ENCODE measurements at places on chromosomes 11 and 22.

GRCh38 chr11:10809373-10810160 is 841 bp upstream of the EIF4G2 start:
- DNase-seq = peak; percentile 68

DNA sequence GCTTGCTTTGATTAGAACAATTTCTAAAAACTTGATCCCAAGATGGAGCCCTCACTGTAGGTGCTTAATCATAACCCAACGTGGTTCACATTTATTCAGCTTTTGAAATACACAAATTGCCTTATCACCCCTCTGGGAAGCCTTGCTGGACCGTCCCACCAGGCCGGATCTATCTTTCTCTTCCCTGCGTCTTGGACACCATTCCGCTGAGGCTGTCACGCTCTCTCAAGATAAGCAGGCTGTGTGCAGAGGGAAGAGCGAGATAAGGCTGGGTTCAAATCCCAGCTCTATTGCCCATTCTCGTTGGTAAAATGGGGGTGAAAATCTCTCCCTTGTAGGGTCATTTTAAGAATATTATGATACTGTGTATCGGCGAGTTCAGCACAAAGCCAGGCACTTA is 20.5 kb upstream of the TP53I11 start:
- no peak for DNase-seq

GRCh38 chr11:79425463-79425862 is 15.4 kb downstream of the TENM4 start:
- no peak for DNase-seq

DNA sequence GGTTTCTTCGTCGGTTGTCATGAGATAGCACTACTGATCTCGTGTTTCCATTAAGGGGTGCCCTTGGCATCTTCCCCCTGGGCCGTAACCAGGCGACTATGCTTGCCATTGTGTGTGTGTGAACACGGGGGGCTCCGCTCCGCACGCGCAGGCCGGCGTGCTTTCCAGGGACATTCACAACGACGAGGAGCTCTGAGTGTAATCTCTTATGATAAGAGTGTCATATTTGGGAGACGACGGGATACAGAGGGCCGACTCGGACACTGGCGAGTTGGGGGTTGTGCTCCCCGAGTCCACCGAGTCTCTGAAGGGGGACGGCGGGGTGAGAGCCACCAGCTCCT is 170.9 kb upstream of the CTSC start:
- no peak for DNase-seq

DNA sequence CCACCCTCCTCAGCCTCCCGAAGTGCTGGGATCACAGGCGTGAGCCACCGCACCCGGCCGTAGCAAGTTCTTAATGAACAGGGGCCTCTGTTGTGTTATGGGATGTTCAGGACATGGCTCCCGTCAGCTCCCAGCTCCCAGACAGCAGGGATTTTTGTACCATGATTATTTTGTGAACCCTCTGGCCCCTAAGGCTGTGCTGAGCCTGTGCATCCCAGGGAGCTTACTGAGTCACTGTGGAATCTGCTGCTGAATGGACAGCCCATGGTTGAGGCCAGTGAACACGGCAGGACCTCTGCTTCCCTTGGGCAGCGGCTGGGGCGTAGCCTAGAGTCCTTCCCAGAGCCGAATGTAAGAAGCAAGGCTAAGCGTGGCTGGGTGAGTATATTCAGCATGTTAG is 245.2 kb downstream of the NTM start:
- DNase-seq = no peak

DNA sequence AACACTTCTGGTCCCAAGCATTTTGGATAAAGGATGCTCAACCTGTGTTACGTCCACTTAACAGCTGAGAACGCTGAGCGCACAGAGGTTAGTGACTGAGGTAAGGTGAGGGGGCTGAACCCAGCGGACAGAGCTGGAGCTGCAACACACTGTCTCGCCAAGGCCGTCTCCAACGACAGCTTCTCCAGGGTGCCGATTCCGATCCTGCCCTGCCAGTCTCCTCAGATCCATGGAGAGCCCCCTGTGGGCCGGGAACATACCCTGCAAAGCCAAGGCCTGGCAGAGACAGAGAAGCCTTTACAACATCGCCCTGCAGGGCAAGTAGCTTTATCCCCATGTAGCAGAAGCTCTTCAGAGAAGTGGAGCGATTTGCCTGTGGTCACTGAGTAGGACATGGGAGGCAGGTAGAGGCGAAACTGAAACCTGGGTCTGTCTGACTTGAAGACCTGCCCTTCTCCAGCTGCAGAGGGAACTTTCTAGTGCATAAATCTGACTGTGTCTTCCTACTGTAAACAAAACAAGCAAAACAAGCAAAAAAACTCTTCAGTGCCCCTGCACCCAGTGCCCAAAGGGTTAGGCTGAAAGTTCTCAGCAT is 72.8 kb downstream of the SCUBE1 start:
- DNase-seq = no peak

GRCh38 chr11:131186629-131187101 is 183.8 kb upstream of the NTM start:
- no peak for DNase-seq

- no peak for DNase-seq
Measured at GRCh38 chr11:26087120-26087935, 244.6 kb upstream of the ANO3 start.

GRCh38 chr11:11668781-11669180 is 47.0 kb upstream of the GALNT18 start:
- DNase-seq = no peak

DNA sequence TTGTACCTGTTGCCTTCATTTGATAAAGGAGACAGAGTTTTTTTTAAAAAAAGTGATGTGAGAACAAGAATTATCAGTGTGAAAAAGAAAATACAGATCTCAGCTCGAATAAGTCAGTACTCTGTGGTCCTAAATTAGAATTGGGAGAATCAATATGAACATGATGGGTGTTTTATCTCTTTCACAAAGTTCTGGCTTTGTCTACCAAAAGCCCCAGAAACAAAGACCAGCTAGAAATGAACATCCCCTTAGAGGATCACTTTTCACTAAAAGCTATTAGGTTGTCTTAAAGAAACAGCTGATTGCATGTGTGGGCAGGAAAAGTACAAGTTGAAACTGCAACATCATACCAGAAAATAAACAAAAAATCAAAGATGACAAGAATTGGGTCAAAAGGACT is 8.4 kb upstream of the ST14 start:
- DNase-seq = no peak

DNA sequence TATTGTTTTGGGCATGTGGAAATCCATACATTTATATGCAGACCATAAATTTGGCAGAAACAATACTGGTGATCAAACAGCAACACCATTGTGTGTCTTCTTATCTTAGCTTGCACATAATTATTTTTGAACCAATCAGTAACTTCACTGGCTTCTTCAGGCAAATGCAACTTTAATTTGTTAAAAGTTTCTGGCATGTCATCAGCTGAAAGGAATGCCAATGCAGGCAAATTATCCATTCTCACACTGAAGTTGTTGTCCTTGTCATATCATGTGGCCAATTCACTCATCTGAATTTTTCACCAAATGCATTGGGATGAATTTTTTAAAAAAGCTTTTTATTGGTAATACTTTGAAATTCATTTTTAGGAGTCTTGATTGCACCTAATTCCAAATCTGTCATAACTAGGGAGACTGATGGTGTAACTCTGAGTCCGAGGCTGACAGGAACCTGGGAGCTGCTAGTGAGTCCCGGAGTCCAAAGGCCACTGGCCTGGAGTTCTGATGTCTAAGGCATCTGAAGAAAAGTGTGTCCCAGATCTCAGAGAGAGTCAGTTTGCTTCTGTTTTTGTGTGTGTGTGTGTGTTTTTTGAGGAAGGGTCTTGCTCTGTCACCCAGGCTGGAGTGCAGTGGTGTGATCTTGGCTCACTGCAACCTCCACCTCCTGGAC is 17.4 kb upstream of the OR10V1 start:
- DNase-seq = no peak

DNA sequence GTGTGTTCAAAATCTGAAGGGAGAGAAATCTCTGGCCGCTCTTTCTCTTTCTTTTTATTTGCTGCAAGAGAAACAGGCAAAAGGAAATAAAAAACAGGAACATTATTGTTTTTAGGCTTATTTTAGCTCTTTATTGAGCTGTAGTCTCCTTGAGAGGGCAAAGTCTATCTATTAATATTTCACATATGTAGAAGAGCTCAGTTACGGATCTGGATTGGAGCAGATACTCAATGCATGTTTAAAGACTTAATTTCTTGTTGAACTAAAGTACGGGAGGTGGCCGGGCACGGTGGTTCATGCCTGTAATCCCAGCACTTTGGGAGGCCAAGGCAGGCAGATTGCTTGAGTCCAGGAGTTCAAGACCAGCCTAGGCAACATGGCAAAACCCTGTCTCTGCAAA is 78.4 kb upstream of the GDPD4 start:
- no peak for DNase-seq

DNA sequence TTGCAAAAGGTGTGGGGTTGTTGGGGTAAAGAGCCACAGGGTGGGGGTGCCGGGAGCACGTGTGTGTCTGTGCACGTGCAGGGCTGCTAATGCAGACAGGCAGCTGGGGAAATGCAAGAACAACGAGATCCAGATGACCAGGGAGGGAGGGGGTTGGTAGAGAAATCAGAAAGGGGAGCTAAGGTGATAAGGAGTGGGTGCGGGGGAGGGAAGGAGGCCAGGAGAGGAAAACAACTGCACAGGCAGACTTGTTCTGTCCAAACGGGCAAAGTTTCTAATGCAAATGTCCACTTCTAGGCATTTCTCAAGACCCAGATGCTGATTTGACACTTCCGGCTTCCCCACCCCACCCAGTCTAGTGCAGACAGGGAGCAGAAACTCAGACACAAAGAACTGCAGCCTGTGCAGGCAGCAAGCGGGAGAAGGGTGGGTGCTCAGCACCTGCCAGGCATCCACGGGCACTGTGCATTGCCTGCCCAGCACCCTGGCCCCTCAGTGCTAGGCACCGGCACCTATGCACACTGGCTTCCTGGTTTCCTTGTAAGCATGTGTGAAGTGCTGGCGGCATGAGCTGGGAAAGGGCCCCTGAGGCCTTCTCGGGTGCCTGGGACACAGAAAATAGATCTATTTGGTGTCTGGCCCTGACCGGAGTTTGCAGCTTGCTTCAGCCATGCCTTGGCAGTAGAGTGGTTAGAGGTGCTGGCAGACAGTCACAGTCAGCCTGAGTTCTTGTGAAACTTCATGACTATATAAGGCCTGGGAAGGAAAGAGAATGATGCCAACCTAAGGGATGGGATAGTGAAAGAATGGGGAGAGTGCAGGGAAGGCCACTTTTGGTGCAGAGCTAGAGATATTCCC is 220.1 kb upstream of the SORL1-AS1 start:
- no peak for DNase-seq

GRCh38 chr11:2540992-2541680 is 96.3 kb downstream of the KCNQ1 start:
- no peak for DNase-seq

Data from DND-41 (cell line).